ENCODE measurements at places on chromosomes 2 and 18.

DNA sequence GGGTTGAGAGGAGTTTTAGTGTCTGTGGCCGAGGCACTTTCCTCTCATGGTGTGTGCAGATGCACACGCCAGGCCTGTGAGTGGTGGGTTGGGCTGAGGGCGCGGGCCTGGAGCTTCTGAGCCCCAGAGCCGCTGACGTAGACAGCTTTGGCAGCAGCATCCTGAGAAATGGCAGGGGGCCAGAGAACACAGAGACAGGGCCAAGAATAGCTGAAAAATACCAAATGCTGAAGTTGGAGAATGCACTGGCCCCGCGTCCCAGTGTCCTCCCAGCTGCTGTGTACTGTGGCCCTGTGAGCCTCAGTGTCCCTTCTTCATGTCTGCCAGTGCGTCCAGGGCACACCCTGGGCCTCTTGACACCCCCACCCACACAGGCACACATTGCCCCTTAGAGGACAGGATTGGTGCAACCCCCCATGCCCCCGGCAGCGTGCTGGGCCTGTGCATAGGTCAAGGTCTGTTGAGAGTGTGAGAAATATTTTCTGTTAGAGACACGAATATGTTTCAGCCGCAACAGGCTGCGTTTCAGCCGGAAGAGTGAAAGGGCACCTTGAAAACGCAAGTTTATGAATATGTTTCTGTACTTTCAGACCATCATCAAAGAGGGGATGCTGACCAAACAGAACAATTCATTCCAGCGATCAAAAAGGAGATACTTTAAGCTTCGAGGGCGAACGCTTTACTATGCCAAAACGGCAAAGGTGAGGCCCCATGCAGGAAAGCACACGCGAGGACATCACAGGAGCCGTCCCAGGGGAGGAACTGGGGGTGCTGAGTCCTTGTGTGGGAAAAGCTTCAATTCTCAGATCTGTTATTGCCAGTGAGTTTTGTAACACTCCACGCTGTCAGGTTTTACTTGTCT lies 33.6 kb downstream of the DGKD start:
- H3K4me3 ChIP-seq: peak overlapping the region; percentile 79
- peaks cover 64% of the 10 kb centered on the region for H3K4me1 ChIP-seq

DNA sequence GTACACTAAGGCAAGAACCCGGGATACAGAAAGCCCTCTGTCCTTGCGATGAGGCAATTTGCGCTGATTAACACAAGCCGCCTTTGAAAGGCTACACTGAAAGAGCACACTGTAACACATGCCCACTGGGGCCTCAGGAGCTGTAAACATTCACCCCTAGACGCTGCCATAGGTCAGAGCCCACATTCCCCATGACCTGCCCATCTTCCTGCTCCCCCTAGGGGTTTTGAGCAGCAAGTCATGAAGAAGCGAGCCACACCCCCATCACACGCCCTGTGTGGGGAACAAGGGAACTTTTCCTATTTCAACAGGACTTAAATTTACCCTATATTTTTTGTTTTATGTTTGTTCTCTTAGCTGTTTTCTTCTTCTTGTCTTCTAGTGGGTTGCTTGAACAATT lies 47.8 kb upstream of the SLC4A10 start:
- no peaks in the 10 kb centered on the region for H3K36me3 ChIP-seq
- no peaks in the 10 kb centered on the region for H3K4me1 ChIP-seq
- DNase-seq: peak; percentile 23
- H3K4me3 ChIP-seq: no peak overlapping the region

DNA sequence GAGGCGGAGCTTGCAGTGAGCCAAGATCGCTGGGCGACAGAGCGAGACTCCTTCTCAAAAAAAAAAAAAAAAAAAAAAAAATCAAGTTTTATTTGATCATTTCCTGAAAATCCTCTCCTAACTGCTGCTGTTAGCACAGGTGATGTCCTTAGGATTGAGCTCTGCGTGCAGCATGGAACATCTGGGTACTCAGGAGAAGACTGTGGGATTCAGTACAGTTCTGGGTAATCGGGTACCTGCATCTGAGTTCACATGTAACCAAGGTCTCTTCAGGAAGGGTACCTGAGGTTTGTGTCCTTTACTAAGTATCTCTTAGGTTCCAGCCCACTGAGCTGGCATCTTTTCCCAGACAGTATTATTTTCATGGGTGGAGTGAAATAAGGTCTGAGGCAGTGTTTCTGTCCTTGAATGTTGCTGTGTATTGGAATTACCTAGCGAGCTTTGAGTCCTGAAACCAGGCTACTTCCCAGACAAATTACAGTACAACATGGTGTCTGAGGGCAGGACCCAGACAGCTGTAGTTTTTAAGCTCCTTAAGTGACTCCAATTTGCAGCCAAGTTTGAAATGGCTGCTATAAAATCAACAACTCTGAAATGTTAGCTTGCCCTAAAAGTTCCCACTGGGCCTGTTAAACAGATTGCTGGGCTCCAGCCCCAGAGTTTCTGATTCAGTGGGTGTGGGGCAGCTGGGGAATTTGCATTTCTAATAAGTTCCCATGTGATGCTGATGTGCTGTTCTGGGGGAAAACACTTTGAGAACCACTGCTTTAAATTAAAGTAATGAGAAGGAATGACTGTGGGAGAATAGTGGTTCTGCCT lies 120.5 kb downstream of the PMAIP1 start:
- no peaks in the 10 kb centered on the region for H3K36me3 ChIP-seq
- H3K4me1 ChIP-seq: peaks cover 2% of the 10 kb centered on the region
- DNase-seq: no peak
- no peaks in the 10 kb centered on the region for H3K27me3 ChIP-seq

GRCh38 chr2:52611759-52612158 lies 1155.8 kb upstream of the CHAC2 start:
- no peak for DNase-seq
- no peaks in the 10 kb centered on the region for H3K27me3 ChIP-seq
- H3K4me3 ChIP-seq: no peak overlapping the region
- no peak overlapping the region for H3K27ac ChIP-seq
- H3K4me1 ChIP-seq: no peaks in the 10 kb centered on the region
